ENCODE measurements at places on chromosomes 11 and 22.

- DNase-seq = no peak
Measured at GRCh38 chr11:94948070-94948617, 25.2 kb downstream of the CWC15 start.

- no peak for DNase-seq
Measured at GRCh38 chr11:125239585-125240560, 75.3 kb downstream of the PKNOX2 start.

- DNase-seq = peak; percentile 37
Measured at GRCh38 chr11:66126064-66126463, 56.0 kb downstream of the PACS1 start.

DNA sequence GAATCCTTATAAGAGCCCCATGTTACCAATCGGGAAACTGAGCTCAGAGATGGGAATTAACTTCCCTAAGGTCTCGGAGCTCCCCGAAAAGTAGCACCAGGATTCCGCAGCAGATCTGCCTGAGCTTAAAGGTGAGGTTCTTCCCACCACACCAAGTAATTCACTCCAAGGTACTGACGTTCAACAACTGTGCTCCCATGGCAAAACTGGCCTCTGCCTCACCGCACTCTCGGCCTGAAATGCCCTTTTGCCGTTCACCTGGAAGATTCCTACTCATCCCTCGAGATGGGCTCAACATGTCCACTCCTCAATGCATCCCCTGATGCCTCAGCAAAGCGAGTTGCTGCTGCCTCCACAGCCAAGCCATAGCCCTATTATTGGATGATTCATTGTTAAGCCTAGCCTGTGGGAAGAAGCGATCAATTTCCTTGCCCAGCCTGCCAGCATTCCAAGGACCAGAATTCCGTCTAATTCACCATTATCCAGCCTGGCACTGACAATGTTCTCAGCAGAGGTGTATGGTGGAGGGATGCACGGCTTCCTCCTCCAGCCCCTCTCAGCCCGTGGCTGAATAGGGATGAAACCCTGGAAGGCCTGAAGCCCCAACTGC is 4.2 kb downstream of the PLAAT3 start:
- DNase-seq = no peak

- no peak for DNase-seq
Measured at GRCh38 chr22:41534219-41534618, 10.1 kb downstream of the POLR3H start.

DNA sequence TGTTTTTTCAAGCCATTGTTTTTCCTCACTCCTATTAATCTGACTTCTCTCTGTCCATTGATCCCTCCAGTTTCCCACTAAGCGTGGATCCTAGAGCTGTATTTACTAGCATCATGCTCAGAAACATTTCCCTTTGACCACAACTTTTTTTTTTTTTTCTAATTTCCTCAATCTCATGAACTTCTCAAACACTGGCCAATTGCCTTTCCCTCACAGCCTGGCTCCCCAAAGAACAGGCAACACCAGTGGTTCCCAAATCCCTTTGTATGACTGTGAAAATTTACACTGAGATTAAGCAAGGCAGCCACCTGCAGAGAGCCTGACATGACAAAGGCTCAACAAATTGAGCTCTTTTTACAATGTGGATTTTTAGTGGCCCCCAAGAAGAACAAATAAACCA is 1.4 kb upstream of the TPP1 start:
- no peak for DNase-seq

GRCh38 chr11:863023-863909 is 20.6 kb downstream of the TSPAN4 start:
- no peak for DNase-seq

DNA sequence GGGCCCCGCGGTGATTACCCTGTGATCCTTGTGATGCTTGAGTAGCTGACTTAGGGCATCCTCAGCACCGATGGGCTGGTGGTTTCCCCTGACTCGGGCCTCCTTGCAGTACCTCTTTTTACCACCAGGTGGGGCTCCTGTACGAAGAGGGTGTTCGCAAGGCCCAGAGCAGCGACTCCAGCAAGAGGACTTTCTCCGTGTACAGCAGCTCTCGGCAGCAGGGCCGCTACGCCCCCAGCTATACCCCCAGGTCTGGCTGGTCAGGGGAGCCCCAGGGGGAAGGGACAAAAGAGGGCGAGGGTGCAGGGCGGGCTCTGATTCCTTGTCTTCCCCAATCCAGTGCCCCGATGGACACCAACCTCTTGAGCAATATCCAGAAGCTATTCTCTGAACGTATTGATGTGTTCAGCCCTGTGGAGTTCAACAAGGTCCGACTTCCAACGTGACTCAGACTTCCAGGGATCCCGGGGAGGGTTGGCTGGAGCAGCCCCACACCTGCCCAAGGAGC is 1.3 kb upstream of the TM7SF2 start:
- DNase-seq = peak; percentile 98

DNA sequence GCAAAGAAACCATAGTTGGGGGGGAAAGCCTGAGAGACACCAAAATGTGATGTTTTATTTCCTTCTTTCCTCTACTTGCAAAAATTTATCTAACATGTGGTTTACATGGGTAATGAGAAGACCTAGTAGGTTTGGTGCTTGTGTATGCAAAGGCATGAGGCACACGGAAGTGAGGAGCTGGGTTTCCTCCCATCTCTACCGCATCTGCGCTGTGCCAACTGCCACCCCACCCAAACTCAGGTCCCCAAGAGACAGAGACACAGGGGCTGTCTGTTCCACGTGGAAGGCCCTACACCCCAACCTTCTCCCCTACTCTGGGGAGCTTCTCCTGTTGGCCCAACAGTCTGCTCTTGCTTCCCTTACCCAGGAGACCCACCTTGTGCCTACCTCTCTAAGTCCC is 4.8 kb downstream of the RTL6 start:
- no peak for DNase-seq

DNA sequence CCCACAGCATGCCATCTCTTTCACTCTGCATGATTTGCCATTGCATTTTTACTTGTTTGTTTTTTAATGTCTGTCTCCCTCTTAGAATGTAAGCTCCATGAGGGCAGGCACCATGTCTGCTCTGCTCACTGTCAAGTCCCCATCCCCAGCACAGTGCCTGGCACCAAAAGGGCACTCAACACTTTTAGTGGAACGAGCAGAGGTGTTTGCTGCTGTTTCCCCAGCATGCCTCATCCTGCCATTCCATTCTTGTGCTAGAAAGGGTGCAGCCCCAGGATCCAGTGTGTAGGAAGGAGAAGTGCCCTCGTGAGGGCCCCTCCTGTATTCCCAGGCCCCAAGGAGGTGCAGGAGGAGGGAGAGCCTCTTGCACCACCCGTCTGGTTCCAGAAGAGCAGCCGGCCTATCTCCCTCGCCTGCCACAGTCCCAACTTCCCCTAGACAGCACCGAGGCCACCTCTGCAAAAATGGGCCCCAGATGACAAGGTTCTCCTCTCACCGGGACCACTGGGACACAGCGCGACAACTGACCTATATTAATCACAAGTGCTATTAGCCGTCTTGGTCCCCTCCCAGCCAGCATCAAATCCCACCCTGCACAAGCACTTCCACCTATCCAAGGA is 33.3 kb upstream of the CACNG2 start:
- DNase-seq = no peak

GRCh38 chr11:44104481-44105294 is 9.2 kb downstream of the EXT2 start:
- DNase-seq = no peak

DNA sequence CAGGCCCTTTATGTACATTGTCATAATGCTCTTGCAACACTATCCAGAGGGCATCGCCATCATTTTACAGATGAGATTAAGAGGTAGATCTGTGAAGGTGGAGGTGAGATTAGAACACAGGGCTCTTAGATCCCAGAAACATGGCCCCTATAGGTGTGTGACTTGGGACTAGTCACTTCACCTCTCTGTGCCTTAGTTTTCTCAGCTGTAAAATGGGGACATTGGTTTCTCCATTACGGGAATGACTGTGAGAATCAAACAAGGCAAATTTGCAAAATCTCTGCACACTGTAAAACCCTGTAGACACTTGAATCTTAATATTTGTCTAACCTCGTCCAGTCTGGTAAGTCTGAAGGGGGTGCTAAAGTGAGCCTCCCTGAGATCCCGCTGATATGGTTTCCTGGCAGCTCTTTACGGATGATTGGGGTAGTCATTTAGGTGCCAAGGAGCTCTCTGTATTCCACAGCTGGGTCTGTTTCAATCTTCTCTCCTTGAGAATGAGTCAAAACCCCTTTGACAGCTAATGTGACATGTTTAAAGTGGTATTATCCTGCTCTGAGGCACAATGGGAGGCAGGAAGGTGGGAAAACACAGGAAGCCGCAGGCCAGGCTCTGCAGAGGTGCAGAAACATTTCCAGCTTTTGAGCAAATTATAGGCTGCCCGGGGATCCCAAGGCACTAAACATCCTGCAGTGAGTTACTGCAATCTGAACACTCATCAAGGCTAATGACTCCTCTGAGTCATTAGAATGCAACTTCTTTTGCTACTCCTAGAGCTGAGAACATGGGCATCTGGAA is 140.8 kb downstream of the CCDC81 start:
- DNase-seq = no peak

- DNase-seq = no peak
Measured at GRCh38 chr11:7538031-7538430, 24.2 kb downstream of the PPFIBP2 start.

- no peak for DNase-seq
Measured at GRCh38 chr22:27630754-27631153, 170.8 kb downstream of the MN1 start.

GRCh38 chr11:87005569-87005921 is 32.2 kb upstream of the TMEM135 start:
- DNase-seq = no peak
